ENCODE measurements at places on chromosomes 4 and X.
A peak's percentile ranks its signal among the peaks of the same experiment; 100 is the strongest.

DNA sequence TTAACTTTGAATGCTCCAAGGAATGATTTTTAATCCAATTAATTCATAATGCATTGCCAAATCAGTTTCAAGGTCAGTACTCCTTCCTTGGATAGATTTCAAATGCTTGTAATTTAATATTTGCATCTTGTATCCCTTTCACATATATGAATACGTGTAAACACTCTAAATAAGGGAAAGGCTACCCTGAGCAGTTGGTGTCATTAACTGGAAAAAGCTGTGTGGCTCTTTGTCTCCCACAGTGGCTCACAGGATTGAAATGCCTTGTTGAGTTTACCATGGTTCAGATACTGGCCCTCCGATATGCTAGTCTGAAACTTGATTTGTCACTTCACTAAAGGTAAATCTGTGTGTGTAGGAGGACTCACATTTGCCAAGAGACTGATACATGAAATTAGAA is 16.7 kb upstream of the ACOT9 start:
- DNase-seq, result no peak

- DNase-seq, result no peak
These were observed 63.7 kb downstream of the SORCS2 start for GRCh38 chr4:7255996-7256395.

DNA sequence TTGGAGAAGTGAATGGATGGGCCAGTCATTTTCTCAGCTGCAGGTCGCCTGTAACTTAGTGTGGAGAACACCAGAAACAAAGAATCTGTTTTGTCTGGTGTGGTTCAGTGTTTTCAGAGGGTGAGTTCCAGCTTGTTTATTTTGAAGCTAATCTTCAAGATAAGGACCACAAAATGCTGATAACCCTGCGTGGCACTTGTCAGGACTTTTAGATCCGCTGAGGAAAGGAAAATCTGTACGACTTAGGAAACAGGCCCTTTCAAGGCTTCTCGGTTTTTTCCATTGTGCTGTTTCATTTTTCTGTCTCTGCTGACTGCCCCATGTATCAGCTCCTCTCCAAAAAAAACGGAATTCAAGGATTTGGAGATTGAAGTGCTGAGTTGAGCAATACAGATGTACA is 8.7 kb upstream of the ANAPC4 start:
- no peak for DNase-seq

GRCh38 chr4:52915191-52915590 is 53.1 kb downstream of the RASL11B start:
- DNase-seq, result no peak

DNA sequence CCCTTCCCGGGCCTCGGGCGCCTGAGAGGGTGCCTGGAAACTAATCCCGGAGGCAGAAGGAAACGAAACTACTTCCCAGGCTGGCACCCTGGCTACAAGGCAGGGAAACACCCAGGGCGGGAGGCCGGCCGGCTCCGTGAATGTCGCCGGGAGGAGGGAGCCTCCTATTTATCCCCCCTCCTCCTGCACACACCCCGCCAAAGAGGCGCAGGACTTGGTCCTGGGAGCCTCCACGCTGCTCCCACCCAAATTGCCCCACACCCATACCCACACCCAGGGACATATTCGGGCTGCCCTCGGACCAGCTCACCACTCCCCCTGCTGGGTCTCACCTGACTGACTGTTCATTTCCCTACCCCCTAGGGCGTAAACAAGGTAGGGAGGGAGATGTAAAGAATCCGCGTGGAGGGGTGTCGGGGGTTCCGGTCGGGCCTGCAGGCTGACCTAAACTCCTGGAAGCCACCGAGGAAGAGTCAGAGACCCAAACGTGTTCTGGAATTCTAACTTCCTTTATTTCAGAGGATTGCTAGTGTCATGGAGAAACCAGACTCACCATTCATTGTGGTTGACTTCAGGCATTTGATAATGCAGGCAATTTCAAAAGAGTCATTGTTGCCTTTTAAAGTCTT is at the start of gene BTC:
BTC (minus strand) TSS at position 142 of the 629 bp plus-strand sequence. CDS start 198 bp downstream, outside the sequence.
- DNase-seq, result no peak

DNA sequence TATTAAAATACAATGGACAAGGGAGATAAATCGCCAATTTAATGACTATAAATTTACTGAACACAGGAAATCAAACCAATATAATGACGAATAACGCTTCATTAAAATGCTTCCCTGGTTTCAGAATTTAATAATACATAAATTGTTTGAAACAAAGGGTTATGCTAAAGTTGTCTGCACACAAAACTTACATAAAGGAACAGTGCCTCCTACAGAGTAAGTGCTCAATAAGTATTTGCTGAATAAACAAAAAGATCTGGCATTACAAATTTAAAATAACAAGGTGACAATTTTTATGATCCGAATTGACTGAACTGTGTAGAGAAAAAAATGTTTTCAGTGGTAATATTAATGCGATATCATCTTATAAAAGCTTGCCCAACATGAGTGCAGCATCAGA is 69.6 kb downstream of the NOCT start:
- peak; percentile 26 for DNase-seq

- no peak for DNase-seq
These were observed 583 bp downstream of the GABRE start for GRCh38 chrX:151973851-151974335.

DNA sequence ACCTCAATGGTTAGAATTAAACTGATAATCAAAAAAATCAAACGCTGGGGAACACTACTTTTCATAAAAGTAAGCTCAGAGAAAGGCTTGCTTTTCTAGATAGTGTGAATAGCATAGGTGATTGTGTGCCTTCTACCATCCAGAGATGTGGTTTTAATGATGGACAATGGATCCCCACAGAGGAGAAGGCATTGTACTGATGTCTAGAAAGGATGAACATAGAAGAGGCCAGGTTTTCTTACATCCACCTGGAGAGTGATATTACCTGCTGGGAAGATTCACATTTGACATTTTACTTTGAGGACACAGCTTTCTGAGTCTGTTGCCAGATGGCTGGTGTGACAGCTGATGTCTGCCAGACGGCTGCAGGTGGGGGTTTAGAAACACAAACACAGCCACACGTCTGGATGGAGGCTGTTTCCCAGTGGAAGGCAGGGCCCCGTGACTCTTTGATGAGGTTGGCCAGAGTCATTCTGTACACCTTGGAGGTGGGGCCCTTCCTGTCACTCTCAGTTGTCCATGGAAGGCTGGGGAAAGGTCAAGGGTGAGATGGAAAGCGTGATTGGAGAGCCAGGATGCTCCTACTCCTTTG is 114.4 kb downstream of the PSAPL1 start:
- DNase-seq, result no peak

GRCh38 chr4:185532293-185532692 is 3.0 kb downstream of the PDLIM3 start:
- no peak for DNase-seq

- no peak for DNase-seq
These were observed 285.0 kb downstream of the ASMT start for GRCh38 chrX:1899841-1900240.

DNA sequence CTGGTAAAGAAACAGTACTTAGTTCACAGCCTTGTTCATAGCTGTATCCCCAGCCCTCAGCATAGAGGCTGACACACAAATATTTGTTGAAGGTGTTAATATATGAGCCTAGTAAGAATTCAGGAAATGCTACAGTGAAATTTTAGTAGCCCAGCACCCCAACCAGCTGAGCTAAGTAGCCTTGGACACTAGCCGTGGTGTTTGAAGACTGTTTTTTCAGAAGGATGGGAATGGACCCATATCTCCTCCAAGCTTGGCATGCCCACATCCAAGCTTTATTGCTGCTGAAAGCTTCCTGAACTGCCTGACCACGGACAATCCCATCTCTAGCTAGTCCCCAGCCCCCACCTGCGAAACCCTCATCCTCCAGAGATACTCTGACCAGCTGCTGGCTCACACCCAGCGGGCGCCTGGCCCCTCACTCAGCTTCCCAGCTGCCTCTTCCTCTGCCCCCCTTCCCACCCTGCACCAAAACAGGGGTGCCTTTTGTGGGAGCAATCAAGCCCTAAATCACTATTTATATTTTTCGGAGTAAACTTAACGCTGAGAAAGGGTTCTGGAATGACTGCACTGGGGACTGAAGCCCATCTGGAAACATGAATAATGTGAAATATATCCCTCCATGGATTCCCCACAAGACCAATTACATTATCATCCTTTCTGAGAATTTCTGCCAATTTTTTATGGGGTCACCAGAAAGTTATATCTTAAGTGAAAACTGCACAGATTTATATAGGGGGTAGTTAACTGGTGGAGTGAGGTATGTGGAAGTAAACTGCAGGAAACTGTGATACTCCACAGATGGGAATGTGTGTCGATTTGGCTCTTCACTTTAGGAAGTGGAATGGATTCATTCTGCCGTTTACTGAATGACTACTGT is 41.1 kb upstream of the CBR4 start:
- no peak for DNase-seq

DNA sequence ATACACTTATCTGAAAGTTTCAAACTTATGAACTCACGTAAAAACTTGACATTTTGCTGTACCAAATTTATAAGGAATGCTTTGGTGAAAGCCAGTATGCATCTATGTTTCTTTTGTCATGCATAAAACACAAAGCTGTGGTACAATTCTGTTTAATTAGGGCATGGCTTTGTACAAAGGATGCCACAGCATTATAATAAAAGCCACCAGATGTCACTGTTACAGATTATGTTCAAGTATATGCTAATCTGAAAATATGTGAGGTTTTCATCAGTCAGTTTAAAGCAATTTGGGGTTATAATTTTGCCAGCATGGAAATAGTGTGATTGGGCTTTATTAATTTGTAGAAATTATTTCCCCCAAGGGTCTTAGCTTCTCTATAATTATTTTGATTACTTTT is 69.0 kb downstream of the ATOH1 start:
- peak; percentile 22 for DNase-seq

GRCh38 chr4:14835708-14836425 is 166.4 kb upstream of the CPEB2 start:
- DNase-seq, result no peak

GRCh38 chr4:165016971-165017370 is 14.8 kb upstream of the TRIM60 start:
- DNase-seq, result no peak

DNA sequence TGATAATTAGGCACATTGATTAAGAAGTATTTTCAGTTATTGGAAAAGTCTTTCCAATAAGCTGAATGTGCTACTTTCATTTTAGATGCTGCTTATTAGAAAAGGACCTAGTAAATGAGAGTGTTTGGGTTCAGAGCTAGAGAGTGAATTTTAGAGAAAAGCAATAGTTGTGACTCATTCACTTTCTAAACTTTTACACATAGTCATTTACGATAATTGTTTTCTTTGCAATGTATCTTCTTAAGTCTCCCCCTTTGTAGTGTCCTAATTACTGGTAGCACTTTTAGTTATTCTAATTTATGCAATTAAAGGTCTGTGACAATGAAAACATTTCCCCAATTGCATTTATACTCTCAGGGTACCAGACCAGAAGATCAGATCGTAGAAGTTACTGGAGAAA is 1.3 kb downstream of the IL21 start:
- DNase-seq, result no peak

GRCh38 chr4:182338063-182338462 is 94.9 kb downstream of the TENM3 start:
- DNase-seq, result no peak

DNA sequence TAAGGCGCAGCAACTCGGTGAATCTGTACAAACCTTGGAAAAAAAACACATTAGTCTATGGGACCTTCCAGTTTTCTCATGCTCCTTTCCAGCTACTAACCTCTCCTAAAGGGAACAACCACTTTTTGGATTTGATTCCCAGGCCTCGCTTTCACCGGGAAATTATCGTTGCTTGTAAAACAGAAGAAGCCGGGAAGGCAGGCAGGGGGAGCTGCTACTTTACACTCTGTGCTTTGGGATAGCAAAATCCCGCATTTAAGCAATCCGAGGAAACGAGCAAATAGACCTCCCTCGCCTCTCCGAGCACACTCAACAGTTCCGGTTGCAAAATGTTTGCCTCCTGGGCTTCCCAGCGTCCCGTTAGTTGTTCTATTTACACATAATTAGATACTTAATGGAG is 1.2 kb downstream of the CD38 start:
- DNase-seq, result no peak

GRCh38 chrX:97016106-97016505 is 132.4 kb downstream of the RPA4 start:
- DNase-seq, result no peak

DNA sequence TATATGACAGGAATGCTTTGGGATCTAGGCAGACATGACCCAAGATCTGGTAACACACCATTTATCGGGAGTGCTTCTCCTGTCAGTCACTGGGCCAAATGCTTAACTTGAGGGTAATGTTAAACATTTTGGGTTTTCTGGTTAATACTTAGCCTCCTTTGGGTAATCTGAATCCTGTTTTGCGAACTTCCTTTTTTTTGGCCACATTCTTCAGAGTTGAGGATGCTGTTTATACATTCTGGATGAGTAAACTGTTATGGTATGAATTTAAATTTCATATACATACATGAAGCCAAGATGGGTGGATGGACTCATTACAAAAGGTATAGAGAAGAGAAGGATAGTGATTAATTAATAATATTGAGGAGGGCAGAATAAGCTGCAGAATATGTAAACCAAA is 36.1 kb downstream of the MID1IP1 start:
- DNase-seq, result no peak

GRCh38 chrX:135463937-135464336 is 42.2 kb downstream of the SMIM10L2A start:
- peak; percentile 26 for DNase-seq

GRCh38 chr4:26622913-26623312 is 39.0 kb downstream of the TBC1D19 start:
- no peak for DNase-seq

GRCh38 chr4:112377171-112377570 is 80.0 kb downstream of the ALPK1 start:
- DNase-seq, result no peak

GRCh38 chr4:53931461-53931961 is 132.9 kb downstream of the CHIC2 start:
- no peak for DNase-seq

DNA sequence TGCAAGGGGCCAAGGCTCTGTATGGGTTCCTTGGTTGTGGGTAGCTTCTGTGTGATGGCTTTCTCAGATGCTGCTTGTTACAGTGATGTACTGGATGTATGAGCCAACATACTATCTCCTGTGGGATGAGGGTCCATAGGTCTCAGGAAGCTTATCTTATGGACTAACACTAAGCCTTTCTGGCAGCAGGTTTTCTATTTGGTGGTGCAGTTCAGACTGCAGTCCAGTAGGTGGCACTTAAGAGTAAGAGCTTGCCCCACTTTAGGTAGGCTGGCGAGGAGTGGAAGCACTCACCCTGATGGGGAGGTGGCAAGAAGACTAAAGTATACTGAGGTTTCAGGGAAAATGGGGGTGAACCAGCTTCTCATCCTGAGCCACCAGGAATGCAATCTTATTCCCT is 306.7 kb upstream of the MAOA start:
- peak; percentile 51 for DNase-seq

DNA sequence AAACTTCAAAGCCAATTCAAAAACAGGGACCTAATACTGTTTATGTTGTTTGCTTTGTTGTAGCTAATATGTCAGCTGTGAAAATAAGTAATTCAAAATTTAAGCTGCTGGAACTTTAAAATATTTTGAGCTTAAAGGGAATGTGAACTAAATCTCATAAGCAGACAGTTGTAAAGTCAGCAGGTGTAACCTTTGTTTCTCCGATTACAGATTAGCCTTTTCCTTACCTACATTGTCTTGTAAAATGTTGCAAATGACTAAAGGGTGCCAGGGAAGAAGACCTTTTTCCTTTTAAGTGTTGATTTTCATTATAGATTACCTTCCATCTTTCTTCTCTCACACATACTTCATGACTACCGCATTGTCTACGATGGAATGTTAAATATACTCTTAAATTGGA is 405.1 kb downstream of the KCNIP4 start:
- no peak for DNase-seq
